RWPE1 (cell line): ENCODE measurements at places on chromosomes 6 and 20.

GRCh38 chr6:56223995-56224394 is 23.4 kb downstream of the COL21A1 start:
- DNase-seq = peak; percentile 60

DNA sequence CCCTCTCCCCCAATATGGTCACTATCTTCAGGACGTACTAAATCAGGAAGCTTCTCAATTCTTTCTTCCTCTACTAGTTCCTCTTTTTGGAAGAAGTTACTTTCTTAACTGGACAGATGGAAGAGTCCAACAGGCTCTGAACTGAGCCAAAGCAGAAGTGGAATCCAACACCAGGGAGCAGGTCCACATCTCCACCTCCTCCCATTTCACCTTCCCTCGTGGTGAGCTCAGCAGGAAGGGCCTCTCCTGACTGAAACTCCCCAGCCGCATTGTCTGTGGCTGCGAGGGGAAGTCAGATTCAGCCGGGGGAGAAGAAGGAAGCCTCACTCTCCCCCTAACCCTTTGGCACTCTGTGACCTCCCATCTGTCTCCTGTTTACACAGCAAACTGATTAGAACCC is 63.8 kb upstream of the UST start:
- DNase-seq = no peak

GRCh38 chr6:159062564-159062945 is 17.8 kb upstream of the TAGAP start:
- no peak for DNase-seq

DNA sequence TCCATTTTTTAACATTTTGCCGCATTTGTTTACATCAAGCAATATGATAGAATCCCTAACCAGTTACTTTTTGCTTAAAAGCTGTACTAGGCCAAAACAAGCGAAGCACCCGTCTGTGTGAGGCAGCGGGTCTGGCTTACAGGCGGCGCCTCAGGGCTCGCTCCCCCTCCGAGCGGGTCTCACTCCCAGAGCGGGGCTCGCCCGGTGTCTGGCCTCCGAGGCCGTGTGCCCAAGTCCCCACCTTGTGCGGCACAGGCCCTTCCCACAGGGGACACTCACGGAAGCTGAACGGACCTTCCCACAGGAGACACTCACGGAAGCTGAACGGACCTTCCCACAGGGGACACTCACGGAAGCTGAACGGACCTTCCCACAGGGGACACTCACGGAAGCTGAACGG is 23.4 kb downstream of the ZBTB46 start:
- DNase-seq = no peak

- DNase-seq = no peak
These were observed 31.6 kb upstream of the PXDC1 start for GRCh38 chr6:3782876-3783832.

DNA sequence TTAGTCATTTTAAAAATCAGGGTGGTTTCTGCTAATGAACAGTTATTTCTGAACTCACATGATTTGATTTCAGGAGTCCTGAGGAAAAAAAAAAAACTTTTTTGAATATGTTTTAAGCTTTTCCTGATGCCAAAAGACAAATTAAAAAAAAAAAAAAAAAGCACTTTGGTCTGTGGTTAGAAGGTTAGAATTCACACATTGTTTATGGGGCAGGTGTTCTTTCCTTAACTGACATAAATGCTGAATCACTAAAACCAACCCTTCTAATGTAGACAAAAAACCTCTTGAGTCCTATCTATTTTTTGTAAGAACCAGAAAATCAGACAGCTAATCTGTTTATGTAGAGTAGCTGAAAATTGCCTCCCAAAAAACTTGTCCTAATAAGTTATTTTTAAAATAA is 20.4 kb downstream of the THEMIS start:
- DNase-seq = no peak

GRCh38 chr20:18007534-18008292 is 38.9 kb downstream of the MGME1 start:
- DNase-seq = no peak

GRCh38 chr6:129525055-129525454 is 184.9 kb downstream of the ARHGAP18 start:
- DNase-seq = no peak

GRCh38 chr20:53364646-53365045 is 229.0 kb downstream of the ZNF217 start:
- no peak for DNase-seq

DNA sequence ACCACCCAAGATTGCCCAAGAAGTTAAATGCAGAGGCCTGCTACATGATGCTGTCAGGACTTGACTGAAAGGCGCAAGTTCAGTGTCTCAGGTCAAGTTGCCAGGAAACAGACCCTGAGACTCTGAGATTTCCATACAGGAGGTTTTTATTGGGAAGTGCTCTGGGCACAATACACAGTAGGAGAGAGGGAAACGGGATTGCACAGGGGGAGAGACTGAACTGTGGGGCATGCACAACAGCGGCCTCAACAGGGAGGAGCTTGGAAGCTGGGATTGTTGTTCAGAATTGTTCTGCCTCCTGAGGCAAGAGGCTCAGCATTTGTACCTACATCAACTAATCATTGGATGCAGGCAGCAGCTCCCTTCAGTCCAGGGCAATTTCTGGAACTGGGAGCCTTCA is 6.7 kb downstream of the STX11 start:
- no peak for DNase-seq

DNA sequence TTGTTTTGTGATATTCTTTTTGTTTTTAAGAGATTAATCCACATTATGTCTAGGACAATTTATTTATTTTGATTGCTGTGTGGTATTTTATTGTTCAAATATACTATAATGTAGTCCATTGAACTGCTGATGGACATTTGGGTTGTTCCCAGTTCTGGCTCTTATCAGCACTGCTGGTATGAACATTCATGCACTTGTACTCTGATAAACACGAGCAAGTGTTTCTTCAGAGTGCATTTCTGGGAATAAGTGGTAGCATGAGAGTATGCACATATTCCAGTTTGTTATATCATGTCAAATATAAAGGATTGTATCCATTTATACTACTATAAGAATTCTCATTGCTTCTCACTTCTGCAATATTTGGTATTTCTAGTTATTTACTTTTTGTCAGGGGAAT is 7.1 kb downstream of the CALHM6 start:
- DNase-seq = no peak

DNA sequence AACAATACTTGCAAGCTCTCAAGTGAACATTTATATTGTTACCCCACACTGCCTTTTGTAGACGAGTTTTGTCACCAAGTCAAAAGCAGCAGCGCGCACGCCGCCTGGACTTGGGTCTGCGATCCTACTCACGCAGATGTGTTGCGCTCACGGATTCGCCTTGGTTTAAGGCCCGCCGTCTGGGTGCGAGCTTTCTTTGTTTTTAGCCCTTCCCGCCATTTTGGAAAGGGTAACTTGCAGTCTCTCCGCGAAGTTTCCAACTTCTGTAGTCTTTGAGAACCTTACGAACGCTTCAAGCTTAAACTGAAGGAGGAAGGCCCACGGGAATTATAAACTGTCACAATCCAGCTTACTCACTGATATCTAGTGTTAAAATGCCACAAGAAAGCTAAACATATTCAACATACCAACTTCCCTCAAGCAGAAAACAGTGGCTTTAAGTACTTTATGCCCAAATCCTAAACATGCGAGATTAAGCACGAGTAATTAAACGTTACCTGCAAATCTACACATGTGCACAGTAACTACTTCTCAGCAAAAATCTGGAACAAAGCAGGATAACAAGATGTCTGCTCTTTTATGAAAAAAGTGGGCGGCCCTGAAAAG is 80.4 kb upstream of the BTN3A2 start:
- DNase-seq = no peak

DNA sequence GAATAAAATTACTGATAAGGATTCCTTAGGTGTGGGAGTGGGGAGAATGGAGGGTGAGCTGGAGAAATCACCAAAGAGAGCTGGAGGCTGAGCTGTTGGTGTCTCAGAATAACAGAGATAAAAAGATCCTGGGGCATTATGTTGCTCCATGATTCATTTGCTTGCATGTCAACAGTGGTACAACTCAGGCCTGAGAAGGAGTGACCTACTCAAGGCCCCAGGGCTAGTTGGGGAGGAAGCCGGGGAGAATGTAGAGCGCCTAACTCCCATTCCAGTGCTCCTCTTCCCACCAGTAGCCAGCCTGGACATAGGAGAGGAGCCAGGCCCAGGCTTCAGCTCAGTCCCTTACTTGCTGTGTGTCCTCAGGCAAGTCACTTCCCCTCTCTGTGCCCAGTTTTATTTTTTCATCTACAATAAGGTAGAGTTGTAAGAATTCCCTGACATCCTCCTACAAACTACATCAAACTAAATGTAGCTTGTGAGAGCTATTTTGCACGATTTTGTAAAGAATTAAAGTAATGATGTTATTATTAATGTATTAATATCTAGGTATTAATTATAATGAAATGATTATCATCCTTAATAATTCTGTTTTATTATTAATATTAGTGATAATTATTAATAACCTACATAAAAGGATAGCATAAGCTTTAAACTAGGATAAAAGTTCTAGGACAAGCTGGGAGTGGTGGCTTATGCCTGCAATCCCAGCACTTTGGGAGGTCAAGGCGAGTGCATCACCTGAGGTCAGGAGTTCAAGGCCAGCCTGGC is 250.9 kb upstream of the SULF2 start:
- no peak for DNase-seq

DNA sequence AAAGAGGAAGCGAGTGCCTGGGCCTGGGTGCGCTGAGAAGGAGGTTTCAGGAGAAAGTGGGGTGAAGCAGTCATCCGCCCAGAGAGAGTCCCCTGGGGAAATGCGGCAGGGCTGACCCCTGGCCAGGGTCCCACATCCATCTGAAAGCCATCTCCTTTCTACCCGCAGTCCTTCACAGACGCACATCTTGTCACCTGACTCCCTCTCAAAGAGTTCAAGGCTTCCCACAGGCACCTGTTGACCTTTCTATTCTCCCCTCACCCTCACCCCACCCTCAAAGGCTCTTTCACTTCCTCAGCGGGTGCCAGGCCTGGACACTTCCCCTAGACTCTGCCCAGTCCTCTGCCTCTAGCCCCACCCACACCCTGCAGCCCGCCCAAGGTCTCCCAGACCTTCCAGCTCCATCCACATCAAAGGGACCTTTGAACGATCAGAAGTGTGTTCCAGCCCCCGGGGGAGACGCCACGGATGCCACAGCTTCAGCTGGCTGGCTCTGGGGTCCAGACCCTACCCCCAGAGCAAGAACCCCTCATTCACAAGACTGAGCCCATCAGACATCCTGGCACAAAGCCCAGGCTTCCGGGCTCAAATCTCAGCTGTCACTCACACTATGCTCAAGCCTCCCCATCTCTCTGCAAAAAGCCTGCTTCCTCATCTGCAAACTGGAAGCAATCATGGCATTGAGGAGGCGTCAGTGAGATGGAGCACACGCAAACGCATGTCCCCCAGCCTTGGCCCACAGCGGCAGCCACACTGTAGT is 2.1 kb downstream of the CTSZ start:
- no peak for DNase-seq

GRCh38 chr20:63106765-63107448 is 100.1 kb upstream of the BHLHE23 start:
- DNase-seq = no peak

DNA sequence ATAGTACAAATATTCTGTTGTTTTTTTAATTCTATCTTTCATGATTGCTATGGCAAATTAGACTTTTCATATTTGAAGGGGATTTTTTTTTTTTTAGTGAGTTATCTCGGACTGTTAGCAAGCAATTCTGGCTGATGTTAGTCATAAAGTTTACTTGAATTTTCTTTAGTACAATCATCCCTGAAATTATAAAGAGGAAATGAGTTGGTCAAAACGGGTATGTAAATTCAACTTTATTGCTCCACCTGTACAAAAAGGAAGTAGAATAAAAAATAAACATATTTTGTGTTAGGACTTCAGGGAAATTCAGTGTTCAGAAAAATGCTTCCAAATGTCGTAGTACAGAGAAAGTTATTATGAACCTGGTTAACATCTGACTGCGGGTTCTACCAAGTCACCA is 40.3 kb downstream of the PPP1R14C start:
- DNase-seq = no peak

DNA sequence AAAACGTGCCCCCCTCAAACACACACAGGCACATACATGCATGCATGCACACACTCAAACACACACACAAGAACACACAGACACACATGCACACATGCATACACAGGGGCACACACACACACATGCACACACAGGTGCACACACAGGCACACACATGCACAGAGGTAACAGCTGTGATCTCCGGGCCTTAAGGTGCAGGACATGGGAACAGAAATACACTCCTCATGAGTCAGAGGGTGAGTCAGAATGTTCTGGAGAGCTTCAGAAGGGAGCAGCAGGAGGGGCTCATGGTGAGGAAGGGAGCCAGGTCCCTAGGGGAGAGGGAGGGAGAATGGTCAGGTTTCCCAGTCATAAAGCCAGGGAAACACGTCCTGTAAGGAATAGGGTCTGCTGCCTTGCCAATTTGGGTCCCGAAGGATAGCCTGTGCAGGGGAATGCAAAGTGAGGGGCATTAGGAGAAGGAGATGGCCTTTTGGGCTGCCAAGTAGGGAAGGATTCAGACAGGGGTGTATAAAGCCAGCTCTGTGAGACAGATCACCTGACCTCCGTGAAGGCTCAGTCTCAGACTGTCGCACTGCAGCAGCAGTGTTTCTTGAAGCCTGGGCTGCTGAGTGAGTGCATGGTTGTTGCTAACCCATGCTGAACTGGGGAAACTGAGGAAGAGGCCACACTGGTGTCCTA is 123.9 kb downstream of the MAFB start:
- DNase-seq = peak; percentile 99

- no peak for DNase-seq
These were observed 36.4 kb downstream of the ERMARD start for GRCh38 chr6:169787797-169788196.

- no peak for DNase-seq
These were observed 14.2 kb downstream of the KCNG1 start for GRCh38 chr20:51008718-51009117.

GRCh38 chr20:3595541-3595940 is 67.7 kb downstream of the GFRA4 start:
- no peak for DNase-seq

DNA sequence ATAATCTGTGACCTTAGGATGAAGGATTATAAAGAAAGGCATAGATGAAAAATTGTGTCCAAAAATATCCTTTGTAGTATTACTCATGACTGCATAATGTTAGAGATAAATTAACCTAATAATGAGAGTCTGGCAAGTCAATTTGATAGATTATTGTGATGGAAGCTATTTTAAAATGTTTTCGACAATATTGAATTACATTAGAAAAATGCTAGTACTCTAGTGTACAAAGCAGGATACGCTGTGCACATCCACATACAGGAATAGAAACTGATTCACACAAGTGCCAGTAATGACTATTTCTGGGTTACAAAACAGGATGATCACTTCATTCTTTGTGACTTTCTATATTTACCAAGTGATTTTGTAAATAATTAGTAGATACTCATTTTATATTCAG is 3.3 kb downstream of the SLC17A2 start:
- no peak for DNase-seq

DNA sequence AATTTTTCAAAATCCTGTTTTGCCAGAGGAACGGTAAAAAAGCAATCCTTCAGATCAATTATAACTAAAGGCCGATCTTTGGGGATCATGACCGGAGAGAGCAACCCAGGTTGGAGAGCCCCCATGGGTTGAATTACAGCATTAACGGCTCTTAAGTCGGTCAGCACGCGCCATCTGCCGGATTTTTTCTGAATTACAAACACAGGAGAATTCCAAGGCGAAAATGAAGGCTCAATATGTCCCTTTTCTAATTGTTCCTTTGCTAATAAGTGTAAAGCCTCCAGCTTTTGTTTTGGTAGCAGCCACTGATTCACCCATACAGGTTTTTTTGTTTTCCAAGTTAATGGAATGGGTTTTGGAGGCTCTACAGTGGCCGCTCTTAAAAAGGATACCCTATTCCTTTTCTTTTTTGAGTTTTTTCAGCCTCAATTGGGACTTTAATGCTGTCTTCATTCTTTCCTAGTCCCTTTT is 16.9 kb upstream of the PTCRA start:
- peak; percentile 39 for DNase-seq
